CD4-positive, alpha-beta T cell treated with Interleukin-15 for 4 hours (primary cell): ENCODE measurements at places on chromosomes 4 and X.

DNA sequence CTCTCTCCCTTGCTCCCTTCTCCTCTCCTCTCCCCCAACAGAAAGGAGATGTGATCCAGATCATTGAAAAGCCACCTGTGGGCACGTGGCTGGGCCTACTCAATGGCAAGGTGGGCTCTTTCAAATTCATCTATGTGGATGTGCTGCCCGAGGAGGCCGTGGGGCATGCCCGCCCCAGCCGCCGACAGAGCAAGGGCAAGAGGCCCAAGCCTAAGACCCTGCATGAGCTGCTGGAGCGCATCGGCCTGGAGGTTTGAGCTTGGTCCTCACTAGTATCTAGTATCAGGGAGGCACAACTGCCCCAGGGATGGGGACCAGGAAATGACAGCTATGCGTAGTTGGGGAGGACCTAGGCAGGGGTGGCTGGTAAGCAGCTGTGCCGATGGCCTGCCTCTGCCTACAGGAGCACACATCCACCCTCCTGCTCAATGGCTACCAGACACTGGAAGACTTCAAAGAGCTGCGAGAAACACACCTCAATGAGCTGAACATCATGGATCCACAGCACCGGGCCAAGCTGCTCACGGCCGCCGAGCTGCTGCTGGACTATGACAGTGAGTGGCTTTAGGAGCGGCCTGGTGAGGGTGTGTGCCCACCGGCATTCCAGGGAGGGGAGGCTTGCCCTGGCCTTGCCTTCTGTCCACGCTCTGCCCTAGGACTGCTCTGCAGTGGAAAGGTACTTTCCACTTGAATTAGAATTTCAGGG, 13.0 kb downstream of the SASH3 start:
- no peak for DNase-seq

DNA sequence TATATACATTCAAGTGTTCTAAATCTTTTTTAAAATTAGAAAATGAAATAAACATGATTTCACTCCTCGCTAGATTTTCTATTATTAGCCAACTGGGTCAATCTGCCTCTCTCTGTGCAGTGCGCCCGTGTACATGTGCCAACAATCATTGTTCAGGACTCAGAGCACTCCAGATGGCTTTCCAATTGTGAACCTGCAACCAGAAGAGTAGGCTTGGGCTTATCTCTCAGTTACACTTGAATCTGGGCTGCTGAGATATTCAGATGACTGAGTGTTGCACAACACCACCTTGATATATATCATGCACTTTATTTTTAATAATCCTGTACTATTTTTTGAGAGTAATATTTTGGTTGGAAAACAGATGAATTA, 184.0 kb upstream of the FSTL5 start:
- no peak for DNase-seq

GRCh38 chr4:6957148-6957520, 47.5 kb downstream of the TBC1D14 start:
- no peak for DNase-seq

GRCh38 chr4:31984872-31985271, 1264.7 kb downstream of the PCDH7 start:
- no peak for DNase-seq

DNA sequence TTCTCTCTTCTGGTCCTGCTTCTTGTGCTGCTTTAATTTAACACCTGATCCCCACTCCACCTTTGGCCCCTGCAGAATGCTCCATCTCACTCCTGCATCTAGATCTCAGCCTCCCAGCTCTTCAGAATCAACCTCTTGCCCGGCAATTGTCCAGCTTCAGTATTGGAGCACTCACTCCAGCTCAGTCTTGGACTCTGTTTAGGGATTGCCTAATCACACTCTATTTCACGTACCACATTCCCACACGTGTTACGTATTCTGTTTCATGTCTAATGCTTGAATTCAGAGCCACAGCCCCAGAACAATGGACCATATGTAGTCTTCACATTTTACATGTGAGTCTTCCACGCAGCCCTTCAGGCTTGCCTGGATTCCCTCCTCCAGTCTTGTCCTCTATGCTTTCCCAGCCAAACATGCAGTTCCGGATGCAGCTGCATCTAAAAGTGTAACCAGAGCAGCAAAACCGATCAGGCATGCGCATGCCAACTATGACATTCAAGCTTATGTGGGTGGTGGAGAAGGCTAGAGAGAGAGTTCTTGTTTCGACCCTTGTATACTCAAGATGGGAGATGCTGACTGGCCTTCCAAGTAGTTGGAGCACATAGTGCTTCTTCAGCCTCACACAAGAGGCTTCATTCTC, 105.2 kb upstream of the FAM9A start:
- no peak for DNase-seq

DNA sequence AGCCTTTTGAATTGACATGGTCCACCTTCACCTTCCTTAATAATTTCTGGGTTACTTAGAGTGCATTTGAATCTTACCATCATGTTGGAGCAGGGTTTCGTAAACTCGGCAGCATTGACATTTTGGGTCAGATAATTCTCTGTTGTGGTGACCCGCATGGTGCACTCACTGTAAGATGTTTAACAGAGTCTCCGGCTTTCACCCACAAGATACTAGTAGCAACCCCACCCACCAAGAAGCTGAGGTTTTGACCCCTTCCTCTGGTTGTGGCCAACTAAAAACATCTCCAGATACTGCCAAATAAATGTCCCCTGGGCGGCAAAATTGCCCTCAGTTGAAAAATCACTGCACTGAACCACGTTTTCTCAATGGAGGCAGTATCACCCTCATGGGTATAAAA, 62.7 kb downstream of the CHST7 start:
- DNase-seq = no peak

DNA sequence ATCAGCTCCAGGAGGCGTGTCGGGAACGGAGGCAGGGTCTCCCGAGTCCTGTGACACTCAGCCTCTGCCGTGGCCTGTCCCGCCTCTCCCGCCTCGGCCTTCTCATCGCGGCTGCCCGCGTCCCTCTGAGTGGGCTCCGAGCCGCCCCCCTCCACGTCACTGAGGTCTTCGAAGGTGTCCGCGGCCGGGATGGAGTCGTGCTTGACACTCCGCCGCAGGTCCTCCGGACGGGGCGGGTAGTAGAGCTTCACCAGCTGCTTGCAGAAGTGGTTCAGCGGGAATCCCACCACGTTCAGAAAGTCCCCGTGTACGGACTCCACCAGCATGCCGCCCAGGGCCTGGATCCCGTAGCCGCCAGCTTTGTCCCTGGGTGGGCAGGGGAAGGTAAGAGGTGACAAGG, 25.0 kb downstream of the ASMTL start:
- no peak for DNase-seq

DNA sequence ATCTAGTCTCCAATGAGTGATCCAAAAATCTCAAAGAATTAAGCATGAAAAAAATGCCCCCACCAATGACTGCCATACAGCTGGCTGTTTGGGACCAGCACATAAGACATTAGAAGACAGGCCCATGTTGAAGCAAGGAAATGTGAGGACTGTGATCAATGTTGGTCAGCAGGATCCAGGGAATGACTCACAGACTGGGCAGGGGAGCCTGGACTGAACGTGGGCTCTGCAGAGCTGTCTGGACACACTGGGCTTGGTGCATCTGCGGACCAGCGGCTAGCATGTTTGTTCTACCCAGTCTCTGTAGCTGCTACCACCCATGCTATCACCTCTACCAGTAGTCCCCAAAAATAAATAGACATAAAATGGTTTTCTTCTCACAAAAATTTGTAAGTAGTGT, 108.6 kb downstream of the PALLD start:
- DNase-seq = no peak

GRCh38 chrX:134542485-134542884, 82.5 kb downstream of the HPRT1 start:
- DNase-seq = no peak

- no peak for DNase-seq
These were observed 2506.0 kb downstream of the PCDH7 start for GRCh38 chr4:33226133-33226532.

DNA sequence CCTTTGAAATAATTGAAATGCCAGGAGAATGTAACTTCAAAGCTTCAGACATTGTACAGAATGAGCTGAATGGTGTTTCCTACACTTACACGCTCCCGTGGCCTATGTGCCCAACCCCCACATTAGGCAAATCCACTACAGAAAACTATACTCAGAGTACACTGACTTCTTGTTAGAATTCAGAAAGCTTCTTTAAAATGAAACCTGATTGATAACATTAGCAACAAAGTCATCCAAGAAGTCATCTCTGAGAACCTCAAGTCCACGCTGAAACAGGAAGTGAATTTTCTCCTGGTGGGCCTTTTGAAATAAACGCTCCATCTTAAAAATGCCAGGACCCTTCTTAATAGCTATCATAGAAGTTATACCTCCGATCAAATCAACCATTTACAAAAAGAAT, 136.3 kb downstream of the TSPAN5 start:
- no peak for DNase-seq

DNA sequence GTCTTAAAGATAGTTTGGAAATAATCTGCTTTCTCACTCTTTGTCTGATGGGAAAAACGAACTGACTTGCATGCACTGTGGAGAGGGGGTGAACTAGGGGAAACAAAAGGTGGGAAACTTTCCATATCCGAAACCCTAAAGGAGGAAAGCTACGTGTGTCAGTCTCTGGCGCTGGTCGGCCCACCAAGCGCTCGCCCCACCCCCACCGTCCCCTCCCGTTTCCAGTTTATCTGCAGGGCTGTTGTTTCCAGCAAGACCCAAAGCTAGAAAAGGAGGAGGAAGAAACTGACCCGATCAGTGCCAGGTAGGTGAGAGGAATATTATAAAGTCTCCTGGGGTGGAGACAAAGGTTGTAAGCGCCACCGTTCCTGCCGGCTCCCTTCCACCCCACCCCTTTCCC, 552 bp downstream of the TCEAL9 start:
- DNase-seq = no peak

DNA sequence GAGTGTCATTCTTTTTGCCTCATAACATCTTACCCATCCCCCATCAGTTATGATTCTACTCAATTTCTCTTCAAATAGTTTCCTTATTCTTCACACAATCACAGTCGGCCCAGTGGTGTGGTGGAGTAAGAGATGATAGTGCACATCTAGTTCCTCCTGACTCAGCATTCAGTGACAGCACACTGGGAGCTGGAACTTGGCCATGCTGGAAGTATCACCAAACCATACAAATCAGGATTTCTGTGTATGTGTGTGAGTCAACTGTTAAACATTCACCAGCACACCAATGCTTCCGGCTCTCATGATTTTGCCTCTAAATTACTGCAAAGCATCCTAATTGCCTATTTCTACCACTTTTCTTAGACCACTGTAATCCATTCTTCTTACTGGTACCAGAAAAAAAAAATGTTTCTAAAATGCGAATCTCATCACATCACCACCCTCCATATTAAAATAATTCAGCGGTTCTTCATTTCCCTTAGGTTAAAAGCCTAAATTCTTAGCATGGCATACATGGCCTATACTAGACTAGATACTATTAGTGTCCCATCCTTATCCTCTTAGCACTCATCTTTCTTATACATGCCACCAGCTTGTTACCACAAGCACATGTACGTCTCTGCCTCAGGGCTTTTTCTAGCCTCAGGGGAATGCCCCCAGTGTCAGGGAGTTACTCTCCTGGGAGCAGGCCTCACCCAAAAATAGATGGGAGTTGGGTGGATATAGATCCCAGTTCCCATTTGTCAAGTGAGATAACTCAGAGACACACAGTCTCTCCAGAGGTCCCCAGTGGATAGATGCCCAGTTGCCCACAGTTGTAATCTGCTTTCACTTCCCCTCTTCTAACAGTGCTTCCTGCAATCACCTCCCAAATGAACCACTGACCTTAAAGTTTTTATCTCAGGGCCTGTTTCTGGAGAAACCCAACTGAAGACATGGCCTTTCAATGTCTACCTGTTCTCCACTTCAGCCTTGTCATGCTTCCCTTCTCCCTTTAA, 49.2 kb upstream of the DDX53 start:
- no peak for DNase-seq

- no peak for DNase-seq
These were observed 60.3 kb upstream of the DDX3X start for GRCh38 chrX:41273638-41274037.

- DNase-seq = no peak
These were observed 170.6 kb downstream of the BANK1 start for GRCh38 chr4:101961144-101961543.

- no peak for DNase-seq
These were observed 542.8 kb downstream of the GALNTL6 start for GRCh38 chr4:172356016-172356415.

DNA sequence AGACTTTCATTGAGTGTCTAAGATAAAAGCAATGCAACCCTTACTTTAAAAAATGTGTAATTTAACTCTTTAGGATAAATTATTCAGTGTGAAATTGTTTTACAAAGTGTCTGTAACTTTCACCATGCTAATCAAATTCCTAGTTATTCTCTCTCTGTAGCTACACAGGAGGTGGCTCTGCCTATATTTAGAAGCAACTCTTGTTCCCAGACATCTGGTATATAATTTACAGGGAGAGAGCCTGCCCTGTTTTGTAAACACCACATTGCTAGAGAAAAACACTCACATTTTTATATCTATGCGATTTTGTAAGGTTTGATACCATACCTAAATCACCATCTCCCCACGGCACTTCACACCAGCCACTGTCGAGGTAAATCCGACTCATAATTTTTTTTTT, 35.5 kb upstream of the SPATA4 start:
- DNase-seq = no peak

GRCh38 chr4:156295676-156296195, 342.1 kb upstream of the CTSO start:
- no peak for DNase-seq

DNA sequence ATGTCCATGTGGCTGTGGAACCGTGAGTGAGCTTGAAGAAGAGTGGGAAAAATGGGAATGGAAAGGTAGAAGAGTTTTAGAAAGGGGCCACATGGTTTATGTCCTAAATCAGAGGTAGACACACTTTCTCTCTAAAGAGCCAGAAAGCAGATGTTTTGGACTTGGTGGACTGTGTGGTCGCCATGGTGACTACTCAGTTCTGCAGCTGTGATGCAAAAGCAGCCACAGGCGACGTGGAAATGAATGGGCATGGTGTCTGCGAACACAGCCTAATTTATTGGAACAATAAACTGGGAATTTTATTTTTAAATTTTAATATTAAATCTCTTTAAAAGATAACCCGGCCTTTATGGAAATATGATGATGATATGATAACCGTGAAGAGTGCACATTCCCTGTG, 386.0 kb upstream of the FAT1 start:
- DNase-seq = no peak

- DNase-seq = no peak
These were observed 67.2 kb downstream of the TBC1D9 start for GRCh38 chr4:140688711-140689598.

GRCh38 chr4:78565971-78566372, 14.4 kb downstream of the ANXA3 start:
- no peak for DNase-seq
